ENCODE measurements at places on chromosomes 7 and 10.

GRCh38 chr7:12107841-12108254 is 103.2 kb upstream of the TMEM106B start:
- no peak for DNase-seq

DNA sequence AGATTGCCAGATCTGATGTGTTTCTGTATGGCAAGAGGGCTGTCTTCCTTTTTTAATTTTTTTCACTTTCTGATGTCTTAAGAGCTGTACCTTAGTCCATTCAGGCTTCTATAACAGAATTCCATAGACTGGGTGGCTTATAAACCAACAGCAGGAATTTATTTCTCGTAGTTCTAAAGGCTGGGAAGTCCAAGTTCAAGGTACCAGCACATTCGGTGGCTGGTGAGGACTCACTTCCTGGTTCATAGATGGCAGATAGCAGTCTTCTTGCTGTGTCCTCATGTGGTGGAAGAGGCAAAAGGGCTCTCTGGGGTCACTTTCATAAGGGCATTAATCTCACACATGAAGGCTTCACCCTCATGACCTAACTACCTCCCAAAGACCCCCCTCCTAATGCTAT is 20.8 kb downstream of the GPNMB start:
- no peak for DNase-seq

DNA sequence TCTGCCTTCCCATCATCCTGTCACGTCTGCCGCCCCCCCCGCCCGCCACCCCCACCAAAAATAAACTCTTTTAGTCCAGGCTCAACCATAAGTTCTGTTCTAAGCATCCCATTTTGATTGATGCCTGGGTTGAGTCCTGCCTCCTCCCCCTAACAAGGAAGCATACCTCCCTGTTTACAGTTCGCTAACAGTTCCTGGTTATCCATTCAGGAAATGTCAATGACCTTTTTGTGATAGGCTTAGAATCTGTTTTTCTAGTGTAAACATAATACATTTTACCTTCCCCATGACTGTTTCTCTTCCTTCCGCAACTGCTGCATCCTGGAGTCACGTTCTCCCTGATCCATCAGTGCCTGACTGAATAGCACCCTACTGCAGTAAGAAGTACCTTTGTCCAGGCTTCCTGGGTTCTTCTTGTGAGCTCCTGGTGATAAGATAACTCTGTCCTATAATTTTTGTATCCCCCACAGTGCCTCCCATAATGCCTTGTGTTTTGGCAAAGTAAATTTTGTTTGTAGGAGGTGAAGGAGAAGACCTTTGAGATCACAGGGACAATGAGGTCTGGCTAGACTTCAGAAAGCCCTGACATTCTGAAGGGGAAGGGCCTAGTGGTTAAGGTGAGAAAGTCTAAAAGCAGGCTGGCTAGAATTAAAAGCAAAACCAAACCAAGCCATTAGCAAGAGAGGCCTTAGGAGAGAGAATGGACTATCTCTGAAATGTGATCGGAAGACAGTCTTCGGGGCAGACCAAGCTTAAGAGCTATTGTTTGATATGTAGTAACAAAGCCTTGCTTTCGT is 7.3 kb downstream of the AGFG2 start:
- DNase-seq = no peak

DNA sequence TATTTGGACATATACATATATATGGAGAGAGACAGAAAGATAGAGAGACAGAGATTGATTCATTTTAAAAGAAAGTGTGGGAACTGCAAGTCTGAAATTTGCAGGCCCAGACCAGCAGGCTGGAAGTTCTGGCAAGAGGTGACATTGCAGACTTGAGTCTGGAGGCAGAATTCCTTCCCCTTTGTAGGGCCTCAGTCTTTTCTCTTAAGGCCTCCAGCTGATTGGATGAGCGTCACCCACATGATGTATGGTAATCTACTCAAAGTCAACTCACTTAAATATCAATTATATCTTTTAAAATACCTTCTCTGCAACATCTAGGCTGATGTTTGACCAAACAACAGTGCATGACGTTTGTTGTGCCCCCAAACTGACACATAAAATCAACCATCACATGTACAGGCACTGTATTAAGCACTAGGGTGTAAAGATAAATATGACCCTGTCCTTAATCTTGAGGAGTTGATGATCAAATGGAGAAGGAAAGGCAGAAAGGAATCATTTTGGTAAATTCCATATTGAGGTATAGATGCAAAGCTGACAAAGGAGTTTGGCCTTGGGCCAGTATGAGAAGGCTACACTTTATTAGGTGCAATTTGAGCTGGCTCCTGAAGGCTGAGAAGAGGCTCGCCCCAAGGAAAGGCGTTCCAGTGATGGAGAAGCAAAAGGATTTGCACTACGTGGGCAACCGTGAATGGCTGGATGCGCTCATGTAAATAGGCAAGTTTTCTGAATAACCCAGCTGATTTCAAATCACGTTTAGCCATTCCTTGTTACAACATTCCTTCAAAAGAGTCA is 52.6 kb downstream of the BPGM start:
- DNase-seq = no peak

DNA sequence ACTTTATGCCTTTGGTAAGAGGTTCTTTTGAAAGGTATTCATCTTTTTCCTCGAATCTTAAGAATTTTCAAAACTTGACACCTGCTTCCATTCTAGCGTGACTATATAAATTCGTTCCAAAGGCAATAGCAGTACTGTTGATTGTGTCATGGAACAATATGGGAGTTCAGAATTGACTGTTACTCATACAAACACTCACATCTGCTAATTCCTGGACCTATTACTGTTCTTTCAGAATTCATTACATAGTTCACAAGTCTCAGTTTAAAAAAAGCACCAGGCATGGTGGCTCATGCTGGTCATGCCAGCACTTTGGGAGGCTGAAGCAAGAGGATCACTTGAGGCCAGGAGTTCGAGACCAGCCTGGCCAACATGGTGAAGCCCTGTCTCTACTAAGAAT is 80.9 kb downstream of the CACNB2 start:
- no peak for DNase-seq

All from GM12878 (cell line).